ENCODE measurements at places on chromosomes 16 and 17.

GRCh38 chr16:26491101-26491670, 575.5 kb upstream of the C16orf82 start:
- DNase-seq: no peak

DNA sequence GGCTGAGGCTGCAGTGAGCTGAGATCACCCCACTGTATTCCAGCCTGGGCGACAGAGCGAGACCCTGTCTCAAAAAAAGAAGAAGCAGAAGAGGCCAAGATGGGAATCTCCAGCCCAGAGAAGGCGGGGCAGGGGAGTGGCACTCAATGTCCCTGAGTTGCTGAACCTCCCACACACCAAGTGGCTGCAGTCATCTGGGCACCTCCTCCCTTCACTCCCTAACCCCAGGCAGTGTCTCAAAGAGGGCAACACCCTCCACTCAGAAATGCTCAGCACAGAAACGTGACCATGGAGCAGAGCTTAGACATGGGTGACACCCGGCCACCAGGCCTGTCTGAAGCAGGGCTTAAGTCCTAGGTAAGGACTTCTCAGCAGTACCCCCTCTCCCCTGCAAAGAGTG, 36.3 kb upstream of the BCAR1 start:
- no peak for DNase-seq

DNA sequence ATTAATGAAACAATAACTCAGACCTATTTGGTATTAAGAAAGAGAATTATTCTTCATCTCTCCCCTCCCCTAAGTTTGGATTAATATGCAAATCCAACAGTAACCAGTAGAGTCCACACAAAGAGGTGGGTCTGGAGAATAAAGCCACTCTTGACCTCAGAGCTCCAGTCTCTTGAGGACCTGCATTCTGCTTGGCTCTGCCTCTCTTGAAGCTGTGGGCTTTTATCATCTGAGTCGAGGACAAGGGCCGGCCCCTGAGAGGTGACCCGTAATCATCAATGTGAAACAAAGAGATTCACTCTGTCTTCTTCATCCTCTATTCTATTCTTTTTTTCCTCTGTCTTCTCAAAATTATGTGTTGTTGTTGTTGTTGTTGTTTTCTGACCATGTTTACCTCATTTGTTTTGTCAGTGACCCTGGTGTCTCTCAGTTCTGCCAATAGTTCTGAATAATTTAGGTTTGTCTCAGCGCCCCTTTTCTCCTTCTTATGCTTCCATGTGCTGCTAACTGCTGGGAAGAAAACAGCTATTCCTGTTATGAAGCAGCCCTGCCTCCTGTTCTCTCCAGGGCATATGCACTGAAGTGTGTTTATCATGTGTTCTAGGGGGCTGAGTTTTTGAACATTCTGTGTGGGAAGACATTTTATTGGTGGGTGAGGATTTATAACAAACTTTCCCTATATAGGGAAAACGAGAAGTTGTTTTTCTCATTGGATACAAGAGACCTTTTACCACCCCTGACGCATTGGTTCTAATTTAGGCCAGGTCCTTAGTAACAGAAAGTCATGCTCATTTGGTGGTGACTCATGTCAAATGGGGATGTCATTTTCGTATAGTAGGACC, 135.8 kb downstream of the TRIM37 start:
- no peak for DNase-seq

DNA sequence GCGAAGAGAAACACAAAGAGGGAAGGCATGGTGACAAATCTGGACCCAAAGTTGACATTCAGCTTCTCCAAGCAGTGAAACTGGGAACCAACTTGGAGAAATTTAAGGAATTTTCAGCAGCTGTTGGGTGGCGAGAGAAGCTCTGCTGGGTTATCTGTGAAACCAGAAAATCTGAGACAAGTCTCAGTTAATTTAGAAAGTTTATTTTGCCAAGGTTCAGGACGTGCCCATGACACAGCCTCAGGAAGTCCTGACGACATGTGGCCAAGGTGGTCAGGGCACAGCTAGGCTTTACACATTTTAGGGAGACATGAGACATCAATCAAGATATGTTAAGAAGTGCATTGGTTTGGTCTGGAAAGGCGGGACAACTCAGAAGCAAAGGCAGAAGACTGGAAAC, 11.2 kb upstream of the CD300LF start:
- DNase-seq: no peak

- DNase-seq: no peak
Observed at GRCh38 chr17:36731811-36732210, 130.4 kb downstream of the MRM1 start.

- DNase-seq: no peak
Observed at GRCh38 chr16:65118871-65119270, 3.0 kb downstream of the CDH11 start.

DNA sequence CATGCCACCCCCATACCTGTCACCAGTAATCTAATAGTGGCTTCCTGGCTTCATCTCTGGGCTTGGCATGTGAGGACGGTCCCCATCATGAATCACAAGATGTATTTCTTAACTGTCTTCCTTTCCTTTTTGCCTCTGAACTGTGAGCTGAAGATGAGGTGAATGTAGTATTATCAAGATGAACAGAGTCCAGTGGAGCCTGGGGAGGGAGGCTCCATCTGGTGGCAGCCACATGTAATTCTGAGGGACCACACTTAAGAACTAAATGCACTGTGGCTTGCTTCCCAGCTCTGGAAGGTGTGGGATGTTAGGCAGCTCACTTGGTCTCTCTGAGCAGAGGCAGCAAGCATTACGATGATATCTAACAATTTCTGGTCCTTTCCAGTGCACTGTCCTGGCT, 354.9 kb upstream of the ASIC2 start:
- peak; percentile 25 for DNase-seq

DNA sequence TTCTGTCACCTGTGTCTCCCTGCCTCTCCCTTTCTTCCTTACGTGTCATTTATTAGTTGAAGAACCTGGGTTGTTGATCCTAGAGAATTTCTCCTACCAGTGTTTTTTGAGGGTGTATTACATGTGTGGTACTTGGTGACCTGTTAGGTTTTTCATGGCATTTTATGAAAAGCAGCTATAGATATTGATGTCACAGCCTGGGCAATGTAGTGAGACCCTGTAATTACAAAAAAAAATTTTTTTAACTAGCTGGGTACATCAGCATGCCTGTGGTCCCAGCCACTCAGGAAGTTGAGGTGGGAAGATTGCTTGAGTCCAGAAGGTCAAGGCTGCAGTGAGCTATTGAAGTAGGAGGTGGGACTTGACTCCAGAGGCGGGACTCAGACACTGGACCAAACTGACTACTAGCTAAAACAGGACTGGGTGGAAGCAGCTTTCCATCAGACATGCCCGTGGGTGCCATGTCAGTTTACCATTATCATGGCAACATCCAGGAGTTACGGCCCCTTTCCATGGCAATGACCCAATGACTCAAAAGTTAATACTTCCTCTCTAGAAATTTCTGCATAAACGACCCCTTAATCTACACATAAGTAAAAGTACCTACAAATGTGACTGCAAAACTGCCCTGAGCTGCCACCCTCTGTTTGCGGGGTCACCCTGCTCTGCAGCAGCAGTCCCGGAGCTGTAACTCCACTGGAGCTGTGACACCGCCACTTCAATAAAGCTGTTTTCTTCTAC, 311.4 kb downstream of the SNX29 start:
- no peak for DNase-seq

- DNase-seq: no peak
Observed at GRCh38 chr17:33964344-33964979, 290.6 kb upstream of the CCL2 start.

DNA sequence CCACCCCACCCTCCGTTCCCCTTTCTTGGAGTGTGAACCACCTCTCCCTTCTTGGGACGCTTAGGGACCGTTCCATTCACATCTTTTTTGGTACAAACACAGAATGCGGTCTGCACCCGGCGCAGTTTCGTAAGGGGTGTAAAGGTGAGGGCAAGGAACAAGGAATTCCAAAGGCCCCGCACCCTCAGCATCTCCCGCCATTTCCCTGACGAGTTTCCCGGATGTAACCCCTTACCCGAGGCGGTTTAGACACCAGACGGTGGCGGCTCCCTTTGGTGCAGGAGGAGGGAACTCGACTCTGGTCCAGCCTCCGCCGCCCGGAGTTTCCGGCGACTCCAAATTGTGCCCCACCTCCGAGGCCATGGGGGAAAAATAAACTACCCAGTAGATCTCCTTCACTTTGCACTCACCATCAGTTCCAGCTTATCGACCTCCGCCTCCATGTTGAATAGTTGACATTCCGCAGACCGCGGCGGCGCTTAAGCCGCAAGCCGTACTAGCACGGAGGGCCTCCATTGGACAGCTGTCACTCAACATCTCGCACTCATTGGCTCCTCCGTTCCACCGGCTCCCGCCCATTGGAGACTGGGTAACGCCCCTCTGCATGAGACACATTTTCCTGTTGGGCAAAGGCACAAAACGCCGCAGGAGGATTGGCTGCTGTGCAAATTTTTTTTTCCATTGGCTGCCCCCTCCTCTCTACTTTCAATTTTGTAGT, at the start of gene SKA2:
SKA2 (minus strand) TSS at position 466 of the 718 bp plus-strand sequence; CDS start at position 443, 23 bp downstream.
- DNase-seq: peak; percentile 95

DNA sequence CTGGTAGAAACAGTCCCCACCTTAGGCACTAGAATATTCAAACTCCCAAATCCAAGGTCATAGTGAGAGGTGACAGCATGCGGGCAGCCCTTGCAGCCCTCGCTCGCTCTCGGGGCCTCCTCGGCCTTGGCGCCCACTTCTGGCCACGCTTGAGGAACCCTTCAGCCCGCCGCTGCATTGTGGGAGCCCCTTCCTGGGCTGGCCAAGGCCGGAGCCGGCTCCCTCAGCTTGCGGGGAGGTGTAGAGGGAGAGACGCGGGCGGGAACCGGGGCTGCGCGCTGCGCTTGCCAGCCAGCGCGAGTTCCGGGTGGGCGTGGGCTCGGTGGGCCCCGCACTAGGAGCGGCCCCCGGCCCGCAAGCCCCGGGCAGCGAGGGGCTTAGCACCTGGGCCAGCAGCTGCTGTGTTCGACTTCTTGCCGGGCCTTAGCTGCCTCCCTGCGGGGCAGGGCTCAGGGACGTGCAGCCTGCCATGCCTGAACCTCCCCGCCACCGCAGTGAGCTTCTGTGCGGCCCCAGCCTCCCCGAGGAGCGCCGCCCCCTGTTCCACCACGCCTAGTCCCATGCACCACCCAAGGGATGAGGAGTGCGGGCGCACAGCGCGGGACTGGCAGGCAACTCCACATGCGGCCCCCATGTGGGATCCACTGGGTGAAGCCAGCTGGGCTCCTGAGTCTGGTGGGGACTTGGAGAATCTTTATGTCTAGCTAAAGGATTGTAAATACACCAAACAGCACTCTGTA, 45.0 kb downstream of the KPNA2 start:
- no peak for DNase-seq
